SK-N-MC (cell line): ENCODE measurements at places on chromosomes 1 and 21.

- DNase-seq: no peak
These were observed 27.8 kb upstream of the SUMO3 start for GRCh38 chr21:44845418-44846223.

GRCh38 chr1:106620521-106620954, 435.9 kb upstream of the PRMT6 start:
- DNase-seq: no peak

DNA sequence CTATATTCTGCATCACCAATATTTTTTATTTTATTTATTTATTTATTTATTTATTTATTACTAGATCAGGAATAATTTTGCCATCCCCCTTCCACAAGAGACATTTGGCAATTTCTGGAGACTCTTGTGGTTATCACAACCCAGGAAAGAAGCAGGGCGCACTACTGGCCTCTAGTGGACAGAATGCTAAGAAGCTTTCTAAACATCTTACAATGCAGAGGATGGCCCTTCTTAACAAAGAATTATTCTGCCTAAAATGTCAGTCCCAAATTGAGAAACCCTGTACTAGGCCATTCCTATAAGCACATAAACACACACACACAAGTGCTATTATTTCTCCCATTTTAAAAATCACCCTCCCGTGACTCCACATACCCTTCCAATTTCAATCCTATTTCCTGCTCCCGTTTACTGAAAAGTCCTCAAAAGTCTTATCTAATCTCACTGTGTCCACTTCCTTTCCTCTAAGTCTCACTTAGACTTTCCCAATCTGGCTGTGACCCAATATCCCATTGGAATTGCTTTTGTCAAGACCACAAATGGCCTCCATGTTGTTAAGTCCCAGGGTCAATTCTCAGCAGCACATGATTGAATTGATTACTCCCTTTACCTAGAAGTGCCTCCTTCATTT, 43.7 kb upstream of the RNF11 start:
- peak; percentile 63 for DNase-seq

- no peak for DNase-seq
These were observed 1.1 kb downstream of the MRPS6 start for GRCh38 chr21:34074283-34075090.

GRCh38 chr1:203733009-203733863, 31.7 kb upstream of the LAX1 start:
- no peak for DNase-seq

DNA sequence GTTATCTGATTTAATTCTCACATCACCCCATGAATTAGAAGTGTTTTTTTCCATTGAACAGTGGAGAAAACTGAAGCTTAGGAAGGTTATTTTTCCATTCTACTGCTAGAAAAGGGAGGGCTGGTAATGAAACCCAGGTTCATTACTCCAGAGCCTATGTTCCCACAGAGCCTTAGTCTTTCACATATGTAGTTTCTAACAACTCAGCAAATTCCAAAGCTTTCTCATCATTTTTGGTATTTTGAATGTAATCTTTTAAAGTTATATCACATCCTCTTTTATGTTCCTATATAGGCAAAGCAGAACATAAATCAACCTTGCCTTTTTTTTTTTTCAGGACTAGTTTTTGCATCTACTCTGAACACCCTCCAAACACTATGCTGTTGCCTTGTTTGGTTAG, 131.9 kb upstream of the BEND5 start:
- peak; percentile 75 for DNase-seq

DNA sequence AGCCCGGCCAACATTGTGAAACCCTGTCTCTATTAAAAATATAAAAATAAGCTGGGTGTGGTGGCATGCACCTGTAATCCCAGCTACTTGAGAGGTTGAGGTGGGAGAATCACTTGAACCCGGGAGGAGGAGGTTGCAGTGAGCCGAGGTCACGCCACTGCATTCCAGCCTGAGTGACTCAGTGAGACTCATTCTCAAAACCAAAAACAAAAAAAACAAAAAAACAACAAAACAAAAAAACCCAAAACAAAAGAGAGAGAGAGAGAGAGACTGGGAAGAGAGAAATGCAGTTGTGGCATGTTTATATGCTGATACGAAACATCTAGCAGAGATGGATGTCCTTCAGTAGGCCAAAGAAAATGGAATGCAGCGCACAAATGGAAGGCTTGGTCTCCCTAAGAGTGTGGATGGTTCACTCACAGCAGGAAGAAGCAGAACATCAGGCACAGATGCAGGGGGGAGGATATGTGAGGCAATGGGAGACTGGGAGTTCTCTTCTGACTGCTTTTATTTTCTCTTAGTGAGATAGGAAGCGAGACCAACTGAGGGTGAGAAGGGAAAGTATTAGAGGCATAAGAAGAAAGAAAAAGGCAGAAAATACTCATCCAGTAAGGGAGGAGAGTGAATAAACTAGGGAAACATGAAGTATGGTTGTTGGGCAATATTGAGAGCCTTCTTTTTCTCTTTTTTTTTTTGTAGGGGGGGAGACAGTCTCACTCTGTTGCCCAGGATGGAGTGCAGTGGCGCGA, 16.0 kb downstream of the THEM4 start:
- no peak for DNase-seq

DNA sequence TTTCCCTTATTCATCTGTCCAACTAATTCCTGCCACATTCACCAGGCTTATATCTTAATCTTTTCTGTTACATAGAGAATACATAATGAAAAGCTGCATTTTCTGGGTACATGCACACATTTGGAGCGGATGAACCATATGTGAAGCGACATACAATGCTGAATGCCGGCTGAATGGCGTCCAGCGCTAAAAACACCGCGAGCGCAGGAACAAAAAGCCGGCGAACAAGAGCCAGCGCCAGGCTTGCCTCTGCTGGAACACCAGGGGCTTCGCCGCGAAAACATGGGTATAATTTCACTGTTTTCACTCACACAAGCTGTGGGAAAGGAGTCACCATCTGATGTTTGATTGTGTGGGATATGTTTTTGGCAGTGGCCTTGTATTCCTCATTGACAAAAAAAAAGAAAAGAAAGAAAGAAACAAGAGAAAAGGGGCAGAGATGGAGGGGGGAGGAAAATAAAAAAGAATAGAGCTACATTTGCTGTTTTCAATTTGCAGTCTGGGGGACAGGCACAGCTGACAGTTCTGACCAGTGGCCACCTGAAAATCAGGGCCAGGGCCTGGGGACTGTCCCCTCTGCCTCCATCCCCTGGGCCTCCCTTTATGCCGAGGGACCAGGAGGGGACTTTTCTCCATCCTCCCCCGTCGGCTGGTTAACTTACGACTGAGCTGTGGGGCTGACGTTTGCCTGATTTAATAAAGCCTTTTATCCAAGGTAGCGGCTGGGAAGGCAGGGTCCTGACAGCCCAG, 70.2 kb upstream of the OLIG2 start:
- DNase-seq: no peak

DNA sequence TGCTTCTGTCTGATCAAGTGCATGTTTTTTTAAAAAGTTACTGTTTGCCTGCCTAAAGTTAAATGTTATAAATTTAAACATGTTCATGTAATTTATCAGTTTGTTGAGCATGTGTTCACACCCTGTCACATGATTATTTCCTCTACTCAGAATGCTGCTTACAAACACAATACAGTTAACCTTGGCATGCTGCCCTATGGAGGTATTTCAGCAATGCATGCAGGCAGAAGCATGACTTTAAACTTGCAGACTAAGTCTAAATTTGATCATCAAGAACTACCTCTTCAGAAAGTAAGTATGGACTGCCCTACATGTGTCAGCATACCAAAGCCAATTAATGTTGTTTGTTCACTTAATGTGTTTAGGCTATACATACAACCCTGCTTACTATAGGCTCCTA, 161.6 kb downstream of the LRRC40 start:
- DNase-seq: peak; percentile 20

- DNase-seq: no peak
These were observed at the start of gene SSBP3 for GRCh38 chr1:54406339-54407153. Gene SSBP3, minus strand, starts transcription at chr1:54406394.

- no peak for DNase-seq
These were observed 5.8 kb upstream of the EPS15 start for GRCh38 chr1:51524817-51525216.

DNA sequence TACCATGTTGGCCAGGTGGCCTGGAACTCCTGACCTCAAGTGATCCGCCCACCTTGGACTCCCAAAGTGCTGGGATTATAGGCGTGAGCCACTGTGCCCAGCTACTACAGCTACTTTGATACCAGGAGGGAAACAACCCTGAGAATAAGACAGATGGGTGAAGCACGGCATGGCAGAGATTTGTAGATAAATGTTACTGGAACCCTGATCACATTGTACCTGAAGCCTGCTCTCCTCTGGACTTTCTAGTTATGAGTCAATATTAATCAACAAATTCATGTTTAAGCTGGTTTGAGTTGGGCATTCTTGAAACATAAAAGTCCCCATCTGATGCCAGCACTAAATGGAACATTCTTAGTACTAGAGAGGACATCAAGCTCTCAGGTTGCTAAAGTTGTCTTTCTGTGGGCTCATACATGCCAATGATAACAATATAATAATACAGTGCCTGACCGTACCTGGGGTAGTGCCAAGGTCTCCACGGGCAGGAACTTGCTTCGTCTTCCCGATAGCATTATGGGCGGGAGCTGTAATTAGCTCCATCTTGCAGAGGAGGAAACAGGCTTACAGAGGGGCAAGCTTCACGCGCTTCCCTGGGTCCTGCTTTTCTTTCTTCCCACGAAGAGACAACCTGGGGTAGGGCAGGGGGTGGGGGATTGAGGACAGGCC, 30.7 kb upstream of the SLC19A1 start:
- no peak for DNase-seq

DNA sequence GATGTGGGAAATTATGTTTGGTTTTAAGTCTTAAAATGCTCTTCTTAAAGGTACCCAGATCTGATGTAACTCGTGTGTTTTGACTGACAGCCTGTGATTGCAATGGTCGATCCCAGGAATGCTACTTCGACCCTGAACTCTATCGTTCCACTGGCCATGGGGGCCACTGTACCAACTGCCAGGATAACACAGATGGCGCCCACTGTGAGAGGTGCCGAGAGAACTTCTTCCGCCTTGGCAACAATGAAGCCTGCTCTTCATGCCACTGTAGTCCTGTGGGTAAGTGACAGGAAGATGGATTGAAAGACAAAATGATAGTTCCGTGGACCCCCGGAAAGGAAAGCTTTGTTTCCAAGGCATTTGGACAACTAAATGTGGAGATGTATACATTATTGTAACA, 71.6 kb upstream of the LAMC2 start:
- no peak for DNase-seq

- DNase-seq: no peak
These were observed 20.4 kb downstream of the SLC16A1 start for GRCh38 chr1:112935461-112936111.

DNA sequence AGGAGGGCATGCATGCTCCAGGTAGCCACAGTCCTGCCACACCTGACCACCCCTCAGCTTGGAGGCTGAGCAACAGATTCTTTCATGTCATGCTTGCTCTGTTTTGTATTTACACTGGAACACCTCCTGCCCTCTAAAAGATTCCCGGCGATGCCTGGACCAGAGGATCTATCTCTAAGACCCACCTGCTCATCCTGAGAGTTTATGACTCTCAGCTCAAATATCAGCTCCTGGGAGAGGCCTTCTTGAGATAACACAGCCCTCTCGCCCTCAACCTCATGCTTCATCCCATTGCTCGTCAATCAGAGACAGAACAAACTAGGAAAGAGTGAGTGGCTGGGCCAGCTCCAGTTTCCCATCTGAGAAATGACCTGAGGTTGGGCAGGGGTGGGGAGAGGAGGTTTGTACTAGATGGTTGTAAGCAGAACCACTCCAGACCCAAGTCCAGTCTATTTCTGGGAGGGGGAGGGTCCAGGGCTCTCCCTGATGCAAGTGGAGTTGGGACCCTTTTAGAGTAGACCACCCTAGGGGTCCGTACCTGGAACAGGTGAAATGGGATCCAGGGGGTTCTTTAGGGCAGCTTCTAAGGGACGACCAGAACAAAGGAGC, 524.5 kb downstream of the MATN1 start:
- DNase-seq: no peak

DNA sequence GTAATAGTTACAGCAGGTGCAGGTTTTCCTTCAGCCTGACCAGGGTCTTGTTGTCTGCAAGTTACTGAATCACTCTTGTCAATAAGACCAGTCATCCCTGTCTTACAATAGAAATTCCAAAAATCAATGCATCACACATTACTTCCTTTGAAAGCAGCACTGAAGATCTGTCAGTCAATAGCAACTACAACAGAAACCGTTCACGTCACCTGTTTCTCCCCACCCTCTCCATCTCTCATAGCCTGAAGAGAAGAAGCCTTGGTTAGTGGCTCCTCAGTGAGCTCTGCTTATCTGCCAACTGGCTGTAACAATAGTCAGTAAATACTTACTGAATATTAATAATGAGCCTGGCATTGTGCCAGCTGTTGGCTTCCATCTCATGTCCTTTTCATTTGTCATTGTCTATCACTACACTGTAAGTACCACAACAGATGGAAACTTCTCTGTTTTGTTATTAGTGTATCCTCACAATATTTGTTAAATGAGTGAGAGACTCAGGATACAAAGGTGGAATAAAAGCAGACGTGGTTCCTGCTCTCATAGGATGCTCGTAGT, 195.2 kb downstream of the S1PR1 start:
- DNase-seq: no peak

GRCh38 chr1:235809688-235810397, 56.9 kb downstream of the LYST start:
- no peak for DNase-seq

GRCh38 chr1:156885880-156886355, 7.6 kb upstream of the PEAR1 start:
- DNase-seq: no peak

- no peak for DNase-seq
These were observed 50.2 kb upstream of the CSF3R start for GRCh38 chr1:36532810-36533401.

DNA sequence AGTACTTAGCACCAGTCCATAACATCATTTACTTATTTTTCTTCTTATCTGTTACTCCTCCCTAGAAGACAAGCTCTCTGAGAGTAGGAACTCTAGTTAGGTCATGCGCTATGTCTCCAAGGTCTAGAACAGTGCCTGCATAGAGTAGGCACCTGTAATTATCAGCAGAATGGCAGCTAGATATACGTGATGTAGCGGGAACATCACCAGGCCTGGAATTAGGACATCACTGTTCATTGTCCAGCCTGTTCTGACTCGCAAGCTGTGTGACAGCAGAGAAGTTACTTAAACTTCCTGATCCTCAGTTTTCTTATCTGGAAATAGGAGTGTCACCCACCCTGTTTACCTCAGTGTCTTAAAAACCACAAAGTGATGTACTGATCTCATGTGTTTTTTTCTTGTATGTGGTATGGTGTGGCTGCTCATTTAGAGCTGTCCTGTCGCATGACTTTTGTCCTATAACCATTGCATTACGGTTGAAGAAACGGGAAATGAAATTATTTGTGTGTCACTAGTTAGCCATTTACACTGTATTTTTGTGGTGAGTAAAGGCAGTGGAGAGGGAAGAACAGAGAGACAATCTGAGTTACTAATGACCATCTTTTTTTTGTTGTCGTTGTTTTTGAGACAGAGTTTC, 37.1 kb upstream of the EXO1 start:
- DNase-seq: no peak

GRCh38 chr1:205523261-205523890, 18.9 kb downstream of the CDK18 start:
- no peak for DNase-seq
